ENCODE measurements at places on chromosomes 4 and X.
A peak's percentile ranks its signal among the peaks of the same experiment; 100 is the strongest.

DNA sequence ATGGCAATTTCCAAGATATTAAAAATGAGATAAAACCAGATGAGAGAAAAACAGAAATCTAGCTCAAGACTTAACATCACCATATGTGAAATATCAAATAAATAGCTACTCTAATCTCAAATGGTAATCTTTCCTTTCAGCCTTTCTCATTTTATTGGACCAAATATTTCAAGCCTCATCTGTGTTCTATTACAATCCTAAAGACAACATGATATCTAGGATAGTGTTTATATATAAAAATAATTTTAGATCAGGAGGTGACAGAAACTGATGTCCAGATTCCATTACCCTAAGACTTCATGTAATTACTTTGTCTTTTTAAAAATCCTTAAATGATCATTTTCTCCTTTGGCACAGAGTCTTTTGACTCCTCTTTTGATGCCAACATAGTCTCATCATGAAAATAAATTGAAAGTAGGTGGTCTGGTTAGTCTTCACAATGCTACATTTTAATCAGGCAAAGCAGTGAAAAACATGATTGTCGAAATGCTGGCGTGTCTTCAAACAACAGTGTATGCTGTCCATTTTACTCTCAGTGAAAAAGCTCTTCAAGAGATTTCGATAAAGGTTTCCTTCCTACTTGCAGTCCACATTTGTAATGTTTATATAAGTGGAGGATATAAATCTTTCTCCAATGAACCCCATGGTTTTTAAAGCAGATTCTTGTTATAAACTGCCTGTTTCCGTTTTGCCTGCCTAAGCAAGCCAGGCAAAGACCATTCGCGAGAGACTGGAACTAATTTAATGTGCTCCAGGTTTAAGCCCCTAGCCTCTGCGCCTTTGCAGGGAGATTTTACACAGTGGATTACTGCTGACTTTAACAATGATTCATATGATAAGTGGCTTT is 169.8 kb downstream of the SCFD2 start:
- no peak for DNase-seq

- no peak for DNase-seq
Measured at GRCh38 chrX:104310090-104310489, 55.4 kb upstream of the ESX1 start.

- no peak for DNase-seq
Measured at GRCh38 chr4:1480720-1481119, 74.5 kb upstream of the NKX1-1 start.

DNA sequence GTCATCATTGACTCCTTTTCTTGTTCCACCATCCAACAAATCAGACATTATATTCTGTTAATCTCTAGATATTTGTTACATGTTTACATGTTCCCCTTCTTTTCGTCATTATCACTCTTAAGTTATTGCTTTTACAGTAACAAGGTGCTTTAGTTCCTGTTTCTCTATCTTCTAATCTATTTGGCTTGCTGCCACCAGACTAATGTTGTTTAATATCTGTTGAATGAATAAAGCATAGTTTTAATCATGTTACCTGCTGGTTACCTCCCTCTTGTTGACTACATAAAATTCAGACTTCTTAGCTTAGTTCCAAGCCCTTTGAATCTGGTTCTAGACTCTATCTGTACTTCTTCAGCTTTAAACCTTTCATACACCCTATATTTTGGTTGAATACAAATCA is 129.8 kb upstream of the TRIM2 start:
- DNase-seq: no peak

DNA sequence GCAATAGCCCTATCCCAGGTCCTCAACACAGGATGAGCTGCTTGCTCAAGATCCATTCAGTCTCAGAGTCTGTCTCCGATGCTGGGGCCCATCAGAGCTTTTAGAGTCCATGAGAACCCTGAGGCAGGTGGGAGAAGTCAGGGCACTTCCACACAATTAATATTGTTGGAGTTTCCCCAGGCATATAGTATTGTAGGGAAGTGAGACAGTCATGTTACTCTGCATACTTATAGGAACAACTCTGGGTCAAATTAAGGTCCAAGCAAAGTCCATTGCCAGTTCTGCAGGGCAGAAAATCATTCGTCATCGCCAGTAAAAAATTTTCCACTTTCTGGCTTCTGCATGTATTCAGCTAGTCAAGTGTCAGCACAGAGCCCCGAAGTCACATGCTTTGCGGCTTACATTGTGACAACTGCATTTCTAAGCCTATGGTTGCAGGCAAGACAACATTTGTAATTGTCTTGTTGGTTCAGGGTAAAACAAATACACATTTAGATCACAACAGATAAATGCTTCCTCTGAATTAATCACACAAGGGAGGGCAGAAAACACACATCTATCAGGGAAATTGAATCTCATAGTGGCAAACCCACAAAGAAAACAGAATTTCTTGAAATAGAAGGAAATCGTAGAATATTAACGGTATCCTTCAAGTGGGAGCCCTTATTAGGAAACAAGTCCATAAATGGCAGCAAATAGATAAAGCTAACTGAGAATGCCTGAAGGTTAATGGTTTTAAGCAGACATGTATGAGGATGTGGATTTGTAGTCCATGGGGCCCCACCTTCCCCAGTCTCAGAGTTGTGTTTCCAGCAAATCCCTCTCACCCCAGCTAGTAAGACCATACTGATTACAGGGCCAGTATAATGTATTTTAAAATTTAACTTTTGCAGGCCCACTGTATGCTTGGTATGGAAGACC is 412.1 kb upstream of the RASGEF1B start:
- DNase-seq: no peak

- no peak for DNase-seq
Measured at GRCh38 chr4:99614491-99614890, 39.9 kb downstream of the MTTP start.

DNA sequence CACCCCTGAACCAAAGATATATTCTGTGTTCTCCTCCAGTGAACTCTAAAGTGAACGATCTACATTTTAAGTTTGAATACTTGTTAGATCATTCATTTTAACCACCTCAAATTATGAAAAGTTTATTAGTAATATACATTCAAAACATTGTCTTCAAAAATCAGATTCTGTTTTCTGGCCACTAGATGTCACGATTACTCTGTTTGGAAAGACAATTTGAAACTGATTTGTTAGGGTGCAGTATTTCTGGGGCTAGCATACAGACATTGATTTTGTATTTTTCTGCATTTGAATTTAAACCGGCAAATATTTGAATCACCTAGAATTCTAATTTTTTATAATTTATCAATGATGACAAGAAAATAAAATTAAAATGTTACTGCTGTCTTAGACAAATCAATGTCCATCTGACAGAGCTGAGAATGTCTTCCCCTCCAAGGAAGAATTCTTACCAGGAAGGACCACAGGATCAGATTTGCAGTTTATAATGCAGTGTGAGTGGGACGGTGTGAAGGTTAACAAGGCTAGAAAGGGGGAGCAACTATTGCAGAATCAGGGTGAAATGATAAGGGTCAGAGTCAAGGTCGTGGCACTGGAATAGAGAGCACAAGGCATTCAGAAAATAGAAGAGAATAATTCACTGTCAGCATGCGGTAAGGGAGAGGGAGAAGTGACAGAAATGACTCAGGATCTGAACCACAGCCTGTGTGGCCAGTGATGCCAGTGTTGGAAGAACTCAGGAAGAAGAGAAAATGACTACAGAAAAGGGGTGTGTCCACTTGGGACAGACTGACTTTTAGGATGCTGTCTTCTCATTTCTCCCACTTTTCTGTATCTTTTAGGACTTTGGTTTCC is 91.6 kb downstream of the ANXA10 start:
- peak; percentile 30 for DNase-seq

- no peak for DNase-seq
Measured at GRCh38 chr4:169404960-169405359, 134.2 kb upstream of the SH3RF1 start.

Measured in GDM1 (cell line).